ENCODE measurements at places on chromosomes 6 and 20.

GRCh38 chr20:44471481-44471882 is 4.2 kb upstream of the TTPAL start:
- DNase-seq: no peak

DNA sequence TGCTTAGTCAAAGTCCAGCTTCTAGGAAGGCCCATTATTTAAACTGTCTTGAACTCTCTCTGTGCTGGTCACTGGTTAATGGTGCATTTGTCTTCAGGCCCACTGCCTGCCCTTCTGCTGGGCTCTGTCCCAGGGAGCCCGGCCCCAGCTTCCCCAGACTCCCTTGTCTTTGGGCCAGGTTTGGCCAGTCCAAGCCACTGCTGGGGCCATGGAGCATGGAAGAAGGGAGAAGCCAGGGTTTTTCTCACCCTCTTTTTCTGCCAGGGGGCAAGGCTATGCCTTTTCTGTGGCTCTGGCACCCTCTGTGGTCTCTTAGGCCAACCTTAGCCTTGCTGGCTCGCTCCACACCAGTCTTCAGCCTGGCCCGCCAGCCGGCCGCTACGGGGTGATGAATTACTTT is 390.0 kb upstream of the SULF2 start:
- DNase-seq: no peak

DNA sequence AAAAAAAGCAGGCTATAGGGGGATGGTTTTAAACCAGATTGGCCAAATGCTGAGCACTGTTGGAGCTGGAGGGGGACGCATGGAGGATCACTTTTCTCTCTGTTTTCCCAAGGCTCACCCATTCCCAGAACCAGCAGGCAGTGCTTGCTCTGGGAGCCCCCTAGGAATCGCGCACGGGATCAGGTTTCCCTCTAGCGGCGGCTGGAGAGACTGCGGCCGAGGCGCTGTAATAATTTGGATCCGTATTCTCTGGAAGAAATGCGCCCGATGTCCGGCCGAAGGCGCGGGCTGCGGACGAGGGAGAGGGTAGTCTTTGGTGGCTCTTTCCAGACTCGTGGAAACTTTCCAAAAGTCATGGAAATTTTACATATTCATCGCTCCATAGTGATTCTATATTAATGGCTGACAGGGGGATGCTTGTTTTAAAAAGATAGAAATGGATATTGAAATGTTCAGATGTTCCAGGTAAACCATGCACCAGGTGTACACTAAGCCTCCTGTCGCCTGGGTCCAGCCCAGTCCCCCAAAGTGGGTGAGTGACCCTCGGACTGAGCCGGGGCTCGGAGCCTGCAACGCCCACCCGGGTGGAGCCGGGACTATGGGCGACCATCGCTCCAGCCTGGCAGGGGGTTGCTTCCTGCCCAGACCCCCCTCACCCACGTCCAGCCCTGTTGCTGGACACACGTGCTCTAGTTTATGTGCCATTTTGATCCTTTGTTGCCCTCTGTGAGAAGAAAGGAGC is 78.7 kb upstream of the PHACTR3 start:
- DNase-seq: peak; percentile 64

- DNase-seq: no peak
These were observed 347.1 kb upstream of the MANEA start for GRCh38 chr6:95230071-95230740.

GRCh38 chr6:53811746-53812145 is 16.9 kb downstream of the LRRC1 start:
- no peak for DNase-seq

- no peak for DNase-seq
These were observed 17.5 kb downstream of the RIN2 start for GRCh38 chr20:19775353-19776253.

- no peak for DNase-seq
These were observed 204.9 kb downstream of the PHACTR1 start for GRCh38 chr6:12921467-12921866.

DNA sequence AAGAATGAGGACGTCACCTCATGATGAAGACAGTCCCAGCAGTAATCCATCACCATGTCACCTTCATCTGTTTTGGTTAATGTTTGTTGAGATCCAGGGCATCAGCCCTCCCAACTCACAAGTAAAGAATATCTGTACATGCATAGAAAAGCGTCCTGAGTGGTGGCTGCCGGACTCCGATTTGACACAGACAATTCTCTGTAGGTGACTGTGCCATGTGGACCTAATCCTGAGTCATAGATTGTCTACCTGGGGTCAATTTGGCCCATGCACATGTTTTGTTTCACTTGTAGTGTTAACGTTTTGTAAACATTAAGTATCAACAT is 168.4 kb upstream of the UST start:
- no peak for DNase-seq

DNA sequence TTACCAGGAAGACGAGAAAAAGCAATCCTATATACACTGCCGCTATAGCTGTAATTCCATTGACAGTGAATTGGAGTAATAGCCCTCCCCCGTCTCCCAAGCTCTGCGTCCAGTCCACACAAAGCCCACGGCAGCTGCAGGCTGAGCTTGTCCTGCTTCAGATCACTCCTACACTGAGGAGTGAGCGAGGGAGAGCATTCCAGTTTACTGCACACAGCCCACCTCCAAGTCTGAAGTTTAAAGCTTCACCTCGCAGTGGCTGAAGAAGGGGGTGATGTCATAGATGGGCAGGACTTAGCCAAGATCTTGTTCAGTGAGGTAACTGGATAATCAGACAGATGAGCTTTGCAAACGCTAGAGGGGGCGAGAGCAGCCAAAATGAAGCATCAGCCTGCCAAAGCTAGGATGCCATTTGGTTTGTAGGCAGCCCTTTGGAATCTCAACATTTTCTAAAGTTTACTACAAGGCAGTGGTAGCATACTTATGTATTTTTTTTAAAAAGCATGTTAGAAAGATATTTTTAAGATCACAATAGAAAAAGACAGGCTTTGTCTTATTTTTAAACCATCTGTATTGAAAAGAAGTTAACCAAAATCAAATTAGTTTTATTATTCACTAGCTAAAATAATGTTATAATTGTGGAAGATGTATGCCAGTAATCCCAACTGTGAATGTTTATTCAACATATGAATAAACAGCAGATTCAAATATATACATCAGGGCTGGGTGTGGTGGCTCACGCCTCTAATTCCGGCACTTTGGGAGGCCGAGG is at the start of gene FLRT3:
Gene FLRT3, minus strand, starts transcription at position 213 of the 772 bp plus-strand sequence. CDS start 10,106 bp downstream, outside the sequence.
- peak; percentile 94 for DNase-seq

DNA sequence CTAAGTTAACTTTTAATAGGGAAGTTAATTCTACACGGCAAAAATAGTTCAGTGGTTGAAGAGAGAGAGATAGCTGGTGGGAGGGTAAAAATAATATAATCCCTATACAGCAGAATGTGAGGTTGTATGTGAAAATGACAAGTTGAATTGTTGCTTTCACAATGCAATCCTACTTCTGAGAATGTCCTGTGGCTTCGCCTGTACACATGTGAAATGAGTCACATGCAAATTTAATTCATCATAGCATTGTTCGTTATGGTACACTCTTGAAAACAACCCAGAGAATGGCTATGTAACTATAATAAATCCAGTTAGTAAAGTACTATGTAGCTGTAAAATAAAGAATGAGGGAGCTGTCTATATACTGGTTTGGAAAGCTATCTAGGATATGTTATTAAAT is 46.0 kb upstream of the HINT3 start:
- no peak for DNase-seq

GRCh38 chr6:134657751-134658527 is 292.0 kb downstream of the ALDH8A1 start:
- DNase-seq: no peak

- peak; percentile 67 for DNase-seq
These were observed 497 bp downstream of the ACSS1 start for GRCh38 chr20:25057234-25058050.

GRCh38 chr6:132818404-132819359 is 4.3 kb downstream of the RPS12 start:
- DNase-seq: no peak

DNA sequence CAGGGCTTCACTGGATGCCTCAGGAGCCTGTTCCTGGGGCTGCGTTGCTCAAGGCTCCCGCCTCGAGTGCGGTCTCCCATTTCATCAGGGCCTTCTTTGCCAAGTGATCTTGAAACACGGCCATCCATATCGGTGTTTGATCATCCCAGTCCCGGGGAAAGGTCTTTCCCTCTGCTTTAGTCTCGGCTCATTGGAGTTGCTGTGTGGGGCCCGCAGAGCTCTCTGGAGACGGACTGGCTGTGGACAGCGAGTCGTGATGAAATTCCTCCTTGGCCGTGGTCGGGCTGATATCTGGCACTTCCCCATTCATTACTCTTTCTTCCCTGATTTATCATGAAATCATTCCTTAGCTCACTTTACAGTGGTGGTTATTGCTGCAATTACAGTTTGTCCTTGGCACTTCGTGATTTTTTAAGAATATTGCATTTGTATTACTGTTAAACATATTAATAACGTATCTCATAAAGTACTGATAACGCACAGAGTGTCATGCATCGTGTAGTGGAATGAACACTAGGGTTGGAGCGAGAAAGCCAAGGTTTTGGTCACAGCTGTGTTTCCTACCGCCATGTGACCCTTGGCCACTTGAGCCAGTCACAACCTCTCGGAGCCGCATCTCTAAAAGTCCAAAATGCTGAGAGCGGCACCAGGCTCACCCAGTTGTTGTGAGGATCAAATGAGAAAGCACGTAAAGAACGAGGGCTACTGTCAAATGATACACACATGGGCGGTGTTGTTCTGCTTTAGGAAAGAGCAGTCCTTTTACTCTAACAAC is 71.8 kb downstream of the MTHFD1L start:
- peak; percentile 68 for DNase-seq

- DNase-seq: no peak
These were observed 149.3 kb upstream of the CCN2 start for GRCh38 chr6:132100388-132100990.

DNA sequence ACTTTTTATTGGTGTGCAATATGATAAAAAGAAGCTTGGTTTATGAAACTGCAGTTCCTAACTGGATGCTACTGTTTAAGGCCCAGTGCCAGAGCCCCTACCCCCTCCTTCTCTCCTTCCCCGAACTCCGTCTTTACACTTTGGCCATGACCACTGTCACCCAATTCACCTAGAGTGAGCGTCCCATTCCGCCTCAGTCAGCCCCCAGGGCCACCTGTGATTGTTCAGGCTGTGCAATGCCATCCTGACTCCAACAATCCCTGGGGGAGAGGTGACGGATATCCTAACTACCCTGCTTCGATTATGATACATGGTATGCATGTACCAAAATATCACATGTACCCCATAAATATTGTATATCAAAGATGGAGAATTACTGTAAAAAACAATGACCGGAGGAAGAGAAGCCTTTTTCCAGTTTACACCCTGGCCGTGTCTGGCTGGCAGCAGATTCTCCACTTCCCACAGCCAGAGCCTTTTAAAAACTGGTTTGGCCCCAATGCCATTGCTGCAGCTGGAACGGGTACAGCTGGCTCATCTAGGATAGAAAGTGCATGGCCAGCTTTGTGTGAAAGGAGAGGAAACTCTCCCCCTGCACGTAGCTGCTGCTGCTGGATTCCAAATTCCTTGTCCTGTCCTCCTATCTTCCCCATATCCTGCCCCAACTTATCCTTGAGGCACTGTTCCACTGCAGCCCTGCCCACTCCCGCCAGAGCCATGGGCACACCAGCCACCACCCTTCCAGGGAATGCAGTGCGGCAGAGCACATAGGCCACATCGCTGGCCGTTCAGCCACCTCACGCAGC is 99.7 kb downstream of the JPH2 start:
- DNase-seq: no peak

GRCh38 chr6:164109770-164110140 is 695.2 kb downstream of the QKI start:
- DNase-seq: no peak

DNA sequence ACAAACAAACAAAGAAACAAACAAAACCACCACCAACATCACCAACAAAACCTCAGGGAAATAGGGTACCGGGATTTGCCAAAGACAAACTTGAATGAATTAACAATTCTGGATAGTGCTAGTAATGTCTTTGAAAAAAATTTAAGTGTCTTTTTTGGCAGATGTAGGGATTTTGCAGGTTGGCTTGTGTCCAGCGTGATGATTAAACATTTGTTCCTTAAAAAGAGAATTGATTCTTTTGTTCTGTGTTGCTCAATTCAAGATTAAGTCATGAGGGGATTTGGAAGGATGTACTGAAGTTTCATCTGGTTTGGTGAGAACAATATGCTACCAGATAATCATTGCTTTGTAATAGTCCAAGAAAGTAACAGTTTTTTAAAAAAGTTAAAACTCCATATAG is 125.1 kb upstream of the HS3ST5 start:
- DNase-seq: no peak

- DNase-seq: no peak
These were observed 194.2 kb downstream of the SLC35F1 start for GRCh38 chr6:118101220-118101619.

- no peak for DNase-seq
These were observed 61.4 kb upstream of the AKAP12 start for GRCh38 chr6:151178373-151178772.

DNA sequence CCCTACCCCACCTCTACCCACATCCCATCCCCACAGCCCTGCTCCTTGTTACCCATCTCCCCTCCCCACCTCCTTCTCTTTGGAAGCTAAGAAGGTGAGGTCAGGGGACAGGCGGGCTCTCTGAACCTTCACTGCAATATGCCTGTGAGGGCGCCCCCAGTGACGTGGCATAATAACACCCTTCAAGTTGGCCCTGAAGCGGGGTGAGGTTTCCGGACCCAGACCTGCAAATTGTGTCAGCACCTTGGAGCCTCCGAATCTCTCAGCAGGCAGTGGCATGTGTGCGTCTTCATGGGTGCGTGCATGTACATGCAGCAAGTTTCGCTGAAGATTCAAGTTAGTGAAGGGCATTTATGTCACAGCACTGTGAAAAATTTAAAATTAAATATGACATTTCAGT is 114.6 kb downstream of the SOBP start:
- no peak for DNase-seq

DNA sequence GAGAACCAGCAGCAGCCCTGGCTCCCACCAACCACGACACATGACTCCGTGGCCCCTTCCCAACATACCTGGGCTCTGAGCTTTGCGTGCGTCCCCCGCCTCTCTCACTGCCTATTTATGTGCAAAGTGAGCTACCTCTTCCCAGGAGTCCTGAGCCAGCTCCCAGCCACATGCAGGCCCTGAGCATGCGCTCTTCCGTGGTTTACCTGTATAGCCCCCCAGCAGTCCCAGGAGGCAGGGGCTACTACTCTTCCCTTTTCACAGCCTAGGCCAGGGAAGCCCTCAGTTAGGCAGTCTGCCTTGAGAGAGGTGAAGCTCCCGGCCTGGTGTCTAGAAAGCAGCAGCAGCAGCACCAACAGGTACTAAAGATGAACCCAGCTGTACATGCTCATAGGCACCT is 114.8 kb upstream of the CDYL start:
- no peak for DNase-seq
